ENCODE measurements at places on chromosomes 5 and 9. TPM values are rescaled to one million over a fixed set of nuclear protein-coding genes. Genes with fewer than 3 reads are reported as not detected.

SAXO1 gene
- 0.24 TPM for polyA plus RNA-seq

PRRC2B gene
- polyA plus RNA-seq = 56.9 TPM

FOXD1 gene
- 4.5 TPM for polyA plus RNA-seq

FBN2 gene
- polyA plus RNA-seq = 2.2 TPM

RELL2 gene
- polyA plus RNA-seq = 17.4 TPM

Data from adrenal gland (tissue), 19 donors.